ENCODE measurements at places on chromosomes 6 and 20. TPM values are rescaled to one million over a fixed set of nuclear protein-coding genes. Genes with fewer than 3 reads are reported as not detected.

- DNase-seq, result no peak
- H3K4me1 ChIP-seq, result no peaks in the 10 kb centered on the region
- H3K27ac ChIP-seq, result no peak overlapping the region
- H3K27me3 ChIP-seq, result no peaks in the 10 kb centered on the region
- H3K36me3 ChIP-seq, result no peaks in the 10 kb centered on the region
Measured at GRCh38 chr6:2175825-2176224, 69.6 kb downstream of the GMDS start.

Gene EPM2A
- polyA plus RNA-seq, result 3.7 TPM

DNA sequence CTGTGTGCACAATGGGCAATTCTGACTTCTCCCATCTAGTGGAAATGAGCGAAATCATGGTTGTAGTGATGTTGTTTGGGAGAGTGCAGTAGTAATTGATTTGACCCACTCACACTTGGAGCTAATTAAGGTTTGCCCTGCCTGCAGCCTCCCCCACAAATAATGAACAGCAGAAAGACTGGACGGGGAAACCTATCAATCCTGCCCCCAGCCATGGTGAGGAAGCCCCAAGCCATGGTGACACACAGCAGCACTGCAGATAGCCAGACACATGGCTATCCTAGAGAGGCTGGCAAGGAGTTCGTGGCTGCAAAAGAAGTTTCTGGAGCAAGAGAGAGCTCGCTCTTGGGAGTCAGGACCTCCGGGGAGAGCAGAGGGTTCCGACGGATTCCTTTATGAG is 27.8 kb downstream of the SAYSD1 start:
- no peaks in the 10 kb centered on the region for H3K27me3 ChIP-seq
- no peaks in the 10 kb centered on the region for H3K36me3 ChIP-seq
- no peak overlapping the region for H3K4me3 ChIP-seq
- H3K4me1 ChIP-seq, result no peaks in the 10 kb centered on the region

Gene BHLHE23
- not detected for polyA plus RNA-seq

DNA sequence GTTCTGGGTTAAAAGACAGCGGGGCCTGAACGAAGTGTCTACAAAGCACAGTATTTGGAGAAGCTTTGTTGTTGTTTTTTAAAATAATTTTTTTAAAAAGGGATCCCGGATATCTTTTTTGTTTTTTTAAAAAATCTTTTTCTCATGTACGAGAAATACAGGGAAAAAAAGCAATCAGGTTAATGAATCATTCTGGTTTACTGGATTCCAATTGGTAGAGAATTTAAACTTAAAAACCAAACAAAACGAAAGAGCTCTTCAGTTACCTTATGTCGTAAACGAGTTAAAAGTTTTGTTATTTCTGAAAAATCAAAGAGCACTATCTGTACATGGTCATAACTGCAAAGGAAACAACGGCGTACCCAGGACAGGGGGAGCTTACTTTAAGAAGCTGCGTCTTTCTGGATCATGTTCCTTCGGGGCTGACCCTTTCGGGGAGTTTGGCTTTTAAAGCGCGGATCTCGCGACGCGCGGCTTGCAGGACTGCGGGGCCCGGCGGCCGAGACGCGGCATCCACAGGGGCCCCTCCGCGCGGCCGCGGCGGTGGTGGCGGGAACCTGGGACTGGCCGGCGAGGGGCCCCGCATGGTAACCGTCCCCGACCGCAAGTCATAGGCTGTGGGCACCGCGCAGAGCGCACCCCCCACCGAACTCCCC is 927 bp downstream of the IL20RA start:
- H3K27ac ChIP-seq, result no peak overlapping the region
- peak overlapping the region; percentile 92 for H3K4me3 ChIP-seq
- peaks cover 6% of the 10 kb centered on the region for H3K27me3 ChIP-seq
- no peaks in the 10 kb centered on the region for H3K36me3 ChIP-seq

DNA sequence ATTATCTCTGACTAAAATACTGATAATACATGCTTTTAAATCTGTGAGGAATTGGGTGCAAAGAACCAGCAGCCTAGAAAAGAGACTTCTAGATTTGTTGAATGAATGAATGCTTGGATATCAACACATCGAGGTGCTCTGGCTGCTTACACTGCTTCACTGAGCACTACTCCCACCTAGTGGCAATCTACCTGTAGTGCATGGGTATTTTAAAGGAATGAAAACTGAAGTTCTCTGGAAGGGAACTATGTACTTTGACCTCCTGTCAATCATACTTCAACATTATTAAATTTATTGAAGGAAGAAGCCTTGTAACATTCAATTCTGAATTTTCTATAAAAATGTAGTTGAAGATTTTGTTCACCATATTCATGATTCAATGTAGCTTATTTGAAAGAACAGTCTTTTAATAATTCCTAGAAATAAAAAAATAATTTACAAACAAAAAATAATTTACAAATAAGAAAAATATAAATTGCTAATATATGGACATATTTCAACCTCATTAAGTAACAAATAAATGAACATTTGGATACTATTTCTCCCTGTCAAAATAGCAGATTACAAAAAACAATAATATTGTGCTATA is 111.2 kb upstream of the MMS22L start:
- no peaks in the 10 kb centered on the region for H3K27me3 ChIP-seq
- no peaks in the 10 kb centered on the region for H3K36me3 ChIP-seq
- no peak overlapping the region for H3K4me3 ChIP-seq
- H3K27ac ChIP-seq, result no peak overlapping the region
- DNase-seq, result peak; percentile 42

Gene SLC22A2
- not detected for polyA plus RNA-seq

GRCh38 chr6:125094563-125094962 is 59.0 kb upstream of the TPD52L1 start:
- DNase-seq, result no peak
- H3K27me3 ChIP-seq, result no peaks in the 10 kb centered on the region
- no peak overlapping the region for H3K4me3 ChIP-seq
- H3K27ac ChIP-seq, result no peak overlapping the region
- no peaks in the 10 kb centered on the region for H3K36me3 ChIP-seq
- H3K4me1 ChIP-seq, result peaks cover 2% of the 10 kb centered on the region

Gene MAFB
- polyA plus RNA-seq, result 12.9 TPM

- no peaks in the 10 kb centered on the region for H3K36me3 ChIP-seq
- H3K27ac ChIP-seq, result no peak overlapping the region
- DNase-seq, result no peak
- H3K4me1 ChIP-seq, result peaks cover 2% of the 10 kb centered on the region
- H3K4me3 ChIP-seq, result no peak overlapping the region
- H3K27me3 ChIP-seq, result no peaks in the 10 kb centered on the region
Measured at GRCh38 chr20:19930426-19930825, 86.7 kb upstream of the NAA20 start.

Gene NECAB3
- polyA plus RNA-seq, result 11.2 TPM

DNA sequence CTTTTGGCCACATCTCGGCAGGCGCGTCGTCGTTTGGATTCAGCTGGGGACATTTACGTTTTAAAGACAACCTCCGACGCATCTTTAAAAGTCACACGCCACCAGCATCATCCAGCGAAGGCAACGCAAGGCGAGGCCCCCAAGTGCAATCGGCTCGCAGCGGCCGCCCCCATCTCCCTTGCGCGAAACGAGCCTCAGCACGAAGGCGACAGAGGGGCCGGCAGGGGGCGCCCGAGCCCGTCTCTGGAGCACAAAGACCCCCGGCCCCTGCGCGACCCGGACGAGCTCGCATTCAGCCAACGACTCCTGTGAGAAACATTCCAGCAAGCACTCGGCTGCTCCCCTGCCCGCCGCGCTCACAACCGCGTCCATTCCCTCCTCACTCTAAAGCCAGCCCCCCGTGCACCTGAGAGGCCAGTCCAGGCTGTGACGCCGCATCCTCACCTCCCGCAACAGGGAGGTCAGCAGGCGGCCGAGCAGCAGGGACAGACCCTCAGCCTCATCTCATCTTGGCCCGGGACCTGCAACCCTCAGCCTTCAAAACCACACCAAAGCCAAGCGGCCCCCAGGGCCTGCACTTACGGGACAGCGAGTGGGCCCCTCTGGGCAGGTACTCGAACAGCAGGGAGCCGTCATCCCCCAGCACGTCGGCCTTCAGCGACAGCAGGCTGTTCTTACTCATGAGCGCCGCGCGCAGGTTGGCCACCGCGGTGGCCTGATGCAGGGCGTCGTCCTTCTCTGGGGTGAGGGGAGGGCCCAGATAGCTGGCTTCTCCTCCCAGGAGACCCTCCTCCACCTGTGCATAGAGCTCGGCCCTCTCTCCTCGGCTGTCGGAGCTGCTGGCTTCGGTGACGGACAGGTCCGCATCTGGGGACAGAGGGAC is 35.8 kb downstream of the SLC2A4RG start:
- H3K4me3 ChIP-seq, result no peak overlapping the region
- H3K4me1 ChIP-seq, result no peaks in the 10 kb centered on the region
- no peaks in the 10 kb centered on the region for H3K36me3 ChIP-seq
- peak; percentile 70 for DNase-seq
- H3K27ac ChIP-seq, result no peak overlapping the region
- no peaks in the 10 kb centered on the region for H3K27me3 ChIP-seq

Gene ZC3H12D
- 0.27 TPM for polyA plus RNA-seq

DNA sequence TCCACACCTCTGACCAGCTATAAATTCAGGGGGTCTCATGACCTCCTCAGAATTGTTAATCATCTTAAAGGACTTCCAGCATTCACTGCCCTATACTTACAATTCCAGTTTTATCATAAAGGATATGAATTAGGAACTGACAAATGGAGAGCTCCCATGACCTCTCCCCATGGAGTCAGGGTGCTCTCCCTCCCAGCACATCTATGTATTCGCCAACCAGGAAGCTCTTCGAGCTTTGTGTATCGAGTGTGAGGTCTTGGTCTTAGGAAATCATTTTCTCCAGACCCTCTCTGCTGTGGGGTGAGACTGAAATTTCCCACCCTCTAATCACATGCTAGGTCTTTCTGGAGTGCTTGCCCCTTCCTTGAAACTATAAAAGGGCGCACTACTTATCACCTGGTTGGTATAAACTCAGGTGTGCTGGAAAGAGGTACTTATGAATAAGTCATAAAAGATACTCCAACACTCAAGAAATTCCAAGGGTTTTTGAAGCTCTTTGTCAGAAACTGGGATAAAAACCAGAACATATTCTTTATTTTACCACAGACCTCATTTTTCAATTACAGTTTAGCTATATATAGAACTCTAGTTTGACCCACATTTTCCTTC is 238.4 kb upstream of the OPRM1 start:
- DNase-seq, result no peak
- no peaks in the 10 kb centered on the region for H3K4me1 ChIP-seq
- no peaks in the 10 kb centered on the region for H3K36me3 ChIP-seq
- H3K4me3 ChIP-seq, result no peak overlapping the region

GRCh38 chr6:39567091-39567490 is 158.1 kb downstream of the KIF6 start:
- DNase-seq, result no peak
- no peak overlapping the region for H3K4me3 ChIP-seq
- H3K27me3 ChIP-seq, result no peaks in the 10 kb centered on the region
- H3K27ac ChIP-seq, result no peak overlapping the region
- no peaks in the 10 kb centered on the region for H3K36me3 ChIP-seq

- H3K36me3 ChIP-seq, result no peaks in the 10 kb centered on the region
- no peak overlapping the region for H3K4me3 ChIP-seq
- no peaks in the 10 kb centered on the region for H3K27me3 ChIP-seq
- no peak for DNase-seq
Measured at GRCh38 chr6:7166410-7167293, 58.9 kb downstream of the RREB1 start.

GRCh38 chr6:3627956-3628835 is 123.3 kb downstream of the PXDC1 start:
- DNase-seq, result no peak
- no peaks in the 10 kb centered on the region for H3K36me3 ChIP-seq
- H3K27me3 ChIP-seq, result no peaks in the 10 kb centered on the region
- no peak overlapping the region for H3K4me3 ChIP-seq

DNA sequence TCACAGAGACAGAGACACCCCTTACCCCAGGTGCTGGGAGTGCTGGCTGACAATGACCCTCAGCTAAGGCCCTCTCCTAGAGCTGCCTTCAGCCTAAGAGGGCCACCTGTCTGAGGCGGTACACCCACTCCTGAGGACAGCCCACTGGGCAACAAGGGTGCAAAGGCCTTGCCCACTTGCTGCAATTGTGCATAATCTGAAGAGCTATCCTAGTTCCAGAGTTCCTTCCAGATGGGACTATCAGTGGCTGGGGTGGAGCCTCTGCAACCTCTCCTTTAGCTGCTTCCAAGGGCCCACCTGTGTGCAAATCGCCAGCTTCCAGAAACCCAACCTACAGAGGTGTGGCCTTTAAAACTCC is 87.5 kb downstream of the PREX1 start:
- H3K36me3 ChIP-seq, result peaks cover 3% of the 10 kb centered on the region
- no peak for DNase-seq
- H3K4me3 ChIP-seq, result no peak overlapping the region
- peaks cover 5% of the 10 kb centered on the region for H3K4me1 ChIP-seq
- no peak overlapping the region for H3K27ac ChIP-seq

DNA sequence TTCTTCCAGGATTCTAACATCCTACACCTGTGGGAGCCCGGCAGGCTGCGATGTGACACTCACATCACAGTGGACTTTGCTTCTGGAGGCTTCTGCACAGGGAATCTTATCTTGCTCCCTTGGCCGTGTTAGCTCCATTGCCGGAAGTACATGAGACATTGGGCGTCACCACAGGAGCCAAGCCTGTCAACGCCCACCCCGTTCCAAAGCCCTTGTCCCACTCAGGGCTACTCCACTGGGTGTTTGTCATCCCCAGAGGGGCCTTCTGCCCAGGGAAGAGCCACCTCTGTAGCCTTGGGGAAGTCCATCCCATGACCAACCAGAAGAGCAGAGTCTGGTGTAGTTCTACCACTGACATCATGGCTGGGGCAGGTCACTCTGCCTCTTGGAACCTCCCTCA is 1.7 kb downstream of the RAB44 start:
- no peaks in the 10 kb centered on the region for H3K36me3 ChIP-seq
- no peak for DNase-seq
- no peak overlapping the region for H3K4me3 ChIP-seq
- no peaks in the 10 kb centered on the region for H3K4me1 ChIP-seq
- H3K27me3 ChIP-seq, result no peaks in the 10 kb centered on the region

DNA sequence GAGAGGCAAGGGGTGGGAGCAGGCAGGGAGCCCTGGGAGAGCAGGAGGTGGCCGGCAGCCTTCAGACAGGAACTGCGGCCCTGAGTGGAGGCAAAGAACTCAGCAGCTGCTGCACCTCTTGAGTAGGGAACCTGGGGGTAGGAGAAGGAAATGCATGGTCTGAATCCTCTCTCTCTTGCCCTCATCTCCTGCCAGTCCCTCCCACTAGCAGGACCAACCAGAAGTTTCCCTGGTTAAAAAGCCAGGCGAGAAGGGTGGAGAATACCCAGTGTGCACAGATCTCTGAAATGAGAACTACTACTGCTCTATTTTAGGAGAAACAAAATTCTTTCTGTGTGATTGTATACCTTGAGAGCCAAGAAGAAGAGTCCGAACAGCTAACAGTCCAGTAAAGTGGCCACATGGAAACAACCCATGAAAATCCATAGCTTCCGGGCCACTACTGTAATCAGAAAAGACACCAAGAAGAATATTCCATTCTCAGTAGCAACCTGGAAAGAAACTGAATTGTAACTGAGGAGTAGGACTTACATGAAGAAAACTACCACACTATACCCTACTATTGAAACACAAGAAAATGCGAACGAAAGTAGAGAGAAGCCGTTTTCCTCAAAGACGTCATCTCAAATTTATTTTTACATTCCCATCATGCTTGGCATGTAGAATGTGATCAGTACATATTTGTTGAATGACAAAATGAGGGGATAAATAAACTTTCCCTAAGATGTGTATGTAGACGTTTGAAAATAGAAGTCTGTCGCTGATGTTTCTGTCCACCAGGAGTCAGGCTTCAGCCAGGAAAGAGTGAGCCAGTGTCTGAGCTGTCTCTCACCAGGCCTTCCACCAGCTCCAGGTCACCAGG is 25.6 kb downstream of the WRNIP1 start:
- H3K27me3 ChIP-seq, result no peaks in the 10 kb centered on the region
- DNase-seq, result peak; percentile 56
- H3K27ac ChIP-seq, result peak overlapping the region; percentile 42
- peaks cover under 1% of the 10 kb centered on the region for H3K36me3 ChIP-seq
